ENCODE measurements at places on chromosomes 12 and 14.

DNA sequence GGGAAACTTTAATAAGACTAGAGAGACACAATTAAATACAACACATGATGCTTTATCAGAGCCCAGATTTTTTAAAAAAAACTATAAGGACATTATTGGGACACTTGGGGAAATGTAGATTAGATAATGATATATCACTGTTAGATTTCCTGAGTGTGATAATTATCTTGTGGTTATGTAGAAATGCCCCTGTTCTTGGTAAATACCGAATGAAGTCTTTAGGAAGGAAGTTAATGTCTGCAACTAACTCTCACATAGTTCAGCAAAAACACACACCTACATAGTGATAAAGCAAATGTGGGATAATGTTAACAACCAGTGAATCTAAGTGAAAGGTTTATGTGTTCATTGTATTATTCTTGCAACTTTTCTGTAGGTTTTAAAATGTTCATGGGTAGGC, 14.6 kb upstream of the CACNB3 start:
- no peak for DNase-seq

DNA sequence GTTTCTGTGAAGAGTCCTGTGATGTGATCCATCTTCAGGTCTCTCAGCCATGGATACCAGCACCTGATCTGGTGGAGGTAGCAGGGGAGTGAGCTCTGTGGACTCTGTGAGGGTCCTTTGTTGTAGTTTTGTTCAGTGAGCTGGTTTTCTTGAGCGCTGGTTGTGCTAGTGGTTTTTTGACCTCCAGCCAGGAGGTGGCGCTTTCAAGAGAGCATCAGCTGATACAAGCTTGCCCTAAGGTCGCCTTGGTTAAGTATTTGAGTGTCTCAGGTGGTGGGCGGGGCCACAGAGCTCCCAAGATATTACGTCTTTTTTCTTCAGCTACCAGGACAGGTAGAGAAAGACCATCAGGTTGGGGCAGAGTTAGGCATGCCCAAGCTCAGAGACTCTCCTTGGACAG, 139.7 kb downstream of the TTLL5 start:
- no peak for DNase-seq

- no peak for DNase-seq
These were observed 27.7 kb downstream of the VDR start for GRCh38 chr12:47877081-47877480.

GRCh38 chr12:14171106-14171505, 189.7 kb upstream of the GRIN2B start:
- DNase-seq, result no peak

DNA sequence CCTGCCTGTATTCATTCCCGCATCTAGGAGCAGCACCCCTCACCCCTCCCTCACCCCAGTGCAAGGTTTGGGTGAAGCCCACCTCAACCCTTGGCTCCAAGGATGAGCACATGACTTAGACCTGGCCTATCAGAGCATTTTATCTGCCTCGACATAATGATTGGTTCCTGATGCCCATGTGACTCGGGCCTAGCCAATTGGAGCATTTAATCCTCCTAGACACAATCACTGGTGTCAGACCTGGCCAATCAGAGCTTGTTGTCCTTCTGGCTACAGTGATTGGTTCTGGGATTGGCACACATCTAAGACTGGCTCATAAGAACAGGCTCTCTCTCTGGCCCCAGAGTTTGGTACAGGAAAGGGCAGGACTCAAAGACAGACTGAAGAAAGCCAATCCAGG, 73.1 kb upstream of the MYL2 start:
- no peak for DNase-seq

DNA sequence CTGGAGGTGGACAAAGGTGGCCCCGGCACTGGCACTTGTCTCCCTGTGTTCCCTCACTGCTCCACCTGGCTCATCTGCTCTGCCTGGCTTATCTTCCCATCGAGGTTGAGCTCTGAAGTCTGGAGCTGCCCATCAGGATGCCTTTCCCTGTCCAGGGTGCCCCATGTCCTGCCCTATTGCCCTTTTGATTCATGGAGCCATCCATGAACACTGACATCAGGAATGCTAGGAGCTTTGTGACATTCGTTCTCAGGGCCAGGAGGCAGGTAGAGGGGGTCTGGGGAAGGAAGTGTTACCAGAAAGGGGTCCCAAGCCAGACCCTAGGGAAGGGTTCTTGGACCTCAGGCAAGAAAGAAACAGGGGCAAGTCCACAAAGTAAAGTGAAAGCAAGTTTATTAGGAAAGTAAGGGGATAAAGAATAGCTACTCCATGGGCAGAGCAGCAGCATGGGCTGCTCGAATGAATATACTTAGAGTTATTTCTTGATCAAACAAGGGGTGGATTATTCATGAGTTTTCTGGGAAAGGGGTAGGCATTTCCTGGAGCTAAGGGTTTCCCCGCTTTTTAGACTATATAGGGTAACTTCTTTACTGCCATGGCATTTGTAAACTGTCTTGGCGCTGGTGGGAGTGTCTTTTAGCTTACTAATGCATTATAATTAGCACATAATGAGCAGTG, 51.6 kb downstream of the RIN3 start:
- no peak for DNase-seq

GRCh38 chr12:125092872-125093680, 27.8 kb downstream of the AACS start:
- DNase-seq, result no peak

- DNase-seq, result no peak
These were observed 1.3 kb downstream of the ATP2A2 start for GRCh38 chr12:110282300-110282860.

GRCh38 chr12:123150744-123151456, at the start of gene PITPNM2:
Gene PITPNM2 (minus strand): TSS chr12:123151090. CDS start chr12:123034590, 116,500 bp downstream.
- peak; percentile 54 for DNase-seq

DNA sequence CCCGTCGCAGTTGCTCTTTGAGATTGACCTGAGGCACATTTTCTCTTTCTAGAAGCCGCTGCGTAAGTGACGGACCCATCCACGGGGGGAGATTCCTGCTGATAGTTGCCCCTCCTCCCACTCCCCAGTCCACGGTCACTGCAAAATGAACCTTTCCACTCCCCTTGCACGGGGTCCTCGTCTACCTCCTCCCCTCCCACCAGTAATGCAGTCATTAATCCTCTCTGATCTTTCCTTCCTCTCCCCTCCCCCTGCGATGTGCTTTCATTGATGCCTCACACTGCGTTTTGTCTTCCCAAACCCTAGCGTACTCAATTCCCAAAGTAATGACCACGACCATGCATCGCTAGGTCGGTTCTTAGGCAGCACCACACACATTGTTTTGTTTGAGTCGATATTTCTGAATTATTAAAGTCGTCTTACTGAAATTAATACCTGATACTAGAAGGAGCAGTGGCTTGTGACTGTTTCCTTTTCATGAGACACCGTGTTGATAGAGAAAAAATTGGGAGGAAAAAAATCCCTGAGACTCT, 857 bp downstream of the ETNK1 start:
- DNase-seq, result no peak

DNA sequence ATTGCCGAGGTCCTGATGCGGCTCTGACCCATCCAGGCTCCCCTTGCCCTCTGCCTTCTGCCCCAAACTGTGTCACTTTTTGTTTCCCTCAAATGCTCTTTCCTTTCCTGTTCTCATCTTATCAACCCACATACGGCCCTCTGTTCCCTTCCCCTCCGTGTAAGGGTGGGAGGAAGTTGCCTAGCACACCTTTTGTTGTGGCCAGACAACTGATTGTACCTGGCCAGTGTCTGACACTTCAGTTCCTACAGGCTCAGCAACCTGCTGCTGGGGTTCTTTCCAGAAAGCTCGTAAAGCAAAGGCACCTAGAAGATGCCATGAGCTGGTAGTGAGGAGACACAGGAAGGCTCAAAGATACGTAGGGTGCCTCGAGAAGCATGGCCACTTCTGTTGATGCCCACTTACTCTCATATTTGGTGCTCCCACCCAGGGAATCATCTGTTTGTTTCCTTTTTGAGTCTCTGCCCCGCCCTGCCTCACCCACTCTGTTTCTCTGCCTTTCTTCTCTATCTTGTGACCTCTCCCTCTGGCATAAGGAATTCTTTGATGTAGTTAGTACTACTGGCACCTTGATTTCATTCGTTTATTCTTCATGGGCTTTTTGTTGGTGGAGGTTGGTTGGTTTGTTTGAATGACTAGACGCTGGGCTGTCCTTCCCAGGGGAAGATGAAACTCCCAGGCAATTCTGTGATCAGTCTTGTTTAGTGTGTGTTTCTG, 152.4 kb upstream of the FKBP4 start:
- no peak for DNase-seq

DNA sequence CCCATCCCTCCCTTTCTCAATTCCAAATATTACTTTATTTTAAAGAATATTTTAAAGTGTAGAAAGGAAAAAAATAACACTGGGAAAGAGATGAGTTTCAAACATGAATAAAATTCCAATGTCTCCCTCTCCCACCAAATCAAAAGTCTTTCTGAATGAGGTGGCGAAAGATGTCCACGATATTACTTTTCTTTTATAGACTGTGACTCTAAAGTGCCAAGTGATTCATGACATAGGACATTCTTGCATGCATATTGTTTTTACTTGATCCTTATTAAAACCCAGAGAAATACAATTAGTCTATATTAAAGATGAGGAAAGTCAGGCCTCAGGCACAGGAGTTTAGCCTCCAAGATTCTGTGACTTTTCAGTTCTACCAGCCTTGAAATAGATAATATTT, 16.0 kb upstream of the LUM start:
- DNase-seq, result no peak

DNA sequence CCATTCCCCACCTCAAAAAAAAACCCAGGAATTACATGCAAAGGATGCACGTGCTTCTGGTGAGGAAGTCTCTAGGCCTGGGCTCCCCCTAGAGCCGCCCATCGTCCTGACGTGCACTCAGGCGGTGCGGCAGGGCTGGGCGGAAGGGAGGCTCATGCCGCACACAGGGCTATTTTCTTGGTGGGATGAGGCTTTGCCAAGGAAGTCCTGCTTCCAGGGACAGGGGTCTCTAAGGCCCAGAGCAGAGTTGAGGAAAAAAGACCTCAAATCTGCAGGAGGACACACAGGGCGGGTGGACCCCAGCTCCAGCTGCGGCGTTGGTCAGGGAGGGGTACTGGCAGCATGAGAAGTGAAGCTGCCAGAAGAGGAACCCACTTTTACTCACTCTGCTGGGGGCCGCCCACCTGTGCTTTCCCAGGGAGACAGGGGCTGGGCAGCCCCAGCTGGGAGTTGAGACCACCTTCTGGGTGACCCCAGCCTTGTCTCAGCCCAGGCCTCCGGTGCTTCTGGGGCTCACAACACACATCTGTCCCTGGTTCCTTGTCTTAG, 4.2 kb downstream of the RHOF start:
- DNase-seq, result no peak

GRCh38 chr14:58738189-58738836, 100.6 kb downstream of the DACT1 start:
- no peak for DNase-seq

DNA sequence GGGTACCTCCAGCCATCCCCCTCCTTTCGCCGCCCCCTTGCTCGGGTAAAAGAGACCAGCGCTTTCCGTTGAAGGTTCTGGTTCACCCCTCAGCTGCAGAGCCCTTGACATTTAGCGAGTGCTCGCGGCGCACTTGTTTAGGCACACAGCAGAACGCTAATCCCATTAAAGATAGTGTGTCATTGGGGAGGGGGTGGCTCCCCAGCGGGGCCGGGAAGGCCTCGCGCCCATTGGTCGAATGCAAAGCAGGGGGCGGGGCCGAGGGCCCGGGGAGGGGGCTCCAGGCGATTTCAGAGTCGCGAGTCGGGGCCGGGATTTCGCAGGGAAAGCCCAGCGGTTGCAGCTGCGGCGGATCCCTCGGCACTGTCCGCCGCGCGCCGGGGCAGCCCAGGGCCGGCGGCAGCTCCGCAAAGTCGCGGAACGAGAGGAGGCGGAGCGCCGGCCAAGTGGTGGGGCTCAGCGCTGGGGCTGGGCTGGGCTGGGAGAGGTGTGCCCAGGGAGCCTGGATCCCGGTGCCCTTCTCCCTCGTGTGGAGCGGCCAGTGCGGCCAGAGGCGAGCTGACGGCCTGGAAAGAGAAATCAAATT, 122.9 kb downstream of the TSPAN9 start:
- DNase-seq, result no peak

DNA sequence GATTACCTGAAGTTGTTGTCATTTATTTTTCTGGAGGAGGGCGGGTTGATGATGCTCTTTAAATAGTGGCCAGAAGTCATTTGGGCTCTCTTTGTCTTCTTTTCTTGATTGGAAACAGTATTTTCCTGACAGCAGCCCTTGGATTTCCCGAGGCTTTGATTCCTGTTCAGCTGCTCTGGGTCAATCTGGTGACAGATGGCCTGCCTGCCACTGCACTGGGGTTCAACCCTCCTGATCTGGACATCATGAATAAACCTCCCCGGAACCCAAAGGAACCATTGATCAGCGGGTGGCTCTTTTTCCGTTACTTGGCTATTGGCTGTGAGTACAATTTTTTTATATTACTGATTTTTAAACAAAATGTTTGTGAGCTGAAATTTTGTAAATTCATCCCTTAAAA, 60.4 kb downstream of the ANAPC7 start:
- DNase-seq, result no peak

- no peak for DNase-seq
These were observed 277.1 kb downstream of the FOXG1 start for GRCh38 chr14:29043737-29044136.

DNA sequence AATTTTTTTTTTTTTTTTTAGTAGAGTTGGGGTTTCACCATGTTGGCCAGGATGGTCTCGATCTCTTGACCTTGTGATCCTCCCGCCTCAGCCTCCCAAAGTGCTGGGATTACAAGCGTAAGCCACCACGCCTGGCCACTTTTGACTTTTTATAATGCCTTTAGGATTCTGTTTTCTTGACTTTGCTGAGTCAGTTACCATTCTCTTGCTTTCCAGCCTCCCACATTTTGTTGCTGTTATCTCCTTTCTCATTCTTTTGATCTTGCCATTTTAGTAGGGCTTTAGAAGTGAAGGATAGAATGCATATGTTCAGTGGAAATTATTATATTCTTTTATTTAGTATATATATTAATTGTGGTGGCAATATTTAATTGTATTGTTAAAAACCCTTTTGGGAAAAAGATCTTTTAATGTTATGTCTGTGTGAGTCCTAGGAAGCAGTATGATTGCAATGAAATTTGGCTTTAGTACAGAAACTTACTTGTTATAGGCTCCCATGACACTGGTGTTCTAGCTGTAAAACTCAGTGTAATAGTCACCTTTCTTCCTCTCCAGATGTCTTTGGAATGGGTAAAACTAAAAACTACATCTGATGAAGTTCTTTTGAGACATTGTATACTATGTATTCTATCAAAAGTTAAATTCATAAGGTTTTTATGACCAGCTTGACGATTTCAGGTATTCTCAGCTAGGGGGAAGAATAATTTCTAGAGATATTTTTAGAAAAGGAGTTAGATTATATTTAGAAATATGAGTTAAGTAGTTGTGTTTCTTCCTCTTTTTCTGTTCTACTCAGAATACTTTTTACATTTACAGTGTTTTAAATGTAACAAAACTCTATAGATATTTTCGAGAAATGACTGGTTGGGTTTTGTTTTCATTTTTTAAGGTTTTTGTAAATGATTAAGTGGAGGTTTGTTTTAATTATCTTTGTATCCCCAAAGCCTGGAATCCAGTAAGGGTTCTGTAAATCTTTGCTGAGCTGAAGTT, 74.7 kb downstream of the APAF1 start:
- DNase-seq, result no peak

GRCh38 chr14:28603606-28604005, 163.0 kb upstream of the FOXG1 start:
- DNase-seq, result no peak
